ENCODE measurements at places on chromosomes 1 and 21.
A peak's percentile ranks its signal among the peaks of the same experiment; 100 is the strongest.

DNA sequence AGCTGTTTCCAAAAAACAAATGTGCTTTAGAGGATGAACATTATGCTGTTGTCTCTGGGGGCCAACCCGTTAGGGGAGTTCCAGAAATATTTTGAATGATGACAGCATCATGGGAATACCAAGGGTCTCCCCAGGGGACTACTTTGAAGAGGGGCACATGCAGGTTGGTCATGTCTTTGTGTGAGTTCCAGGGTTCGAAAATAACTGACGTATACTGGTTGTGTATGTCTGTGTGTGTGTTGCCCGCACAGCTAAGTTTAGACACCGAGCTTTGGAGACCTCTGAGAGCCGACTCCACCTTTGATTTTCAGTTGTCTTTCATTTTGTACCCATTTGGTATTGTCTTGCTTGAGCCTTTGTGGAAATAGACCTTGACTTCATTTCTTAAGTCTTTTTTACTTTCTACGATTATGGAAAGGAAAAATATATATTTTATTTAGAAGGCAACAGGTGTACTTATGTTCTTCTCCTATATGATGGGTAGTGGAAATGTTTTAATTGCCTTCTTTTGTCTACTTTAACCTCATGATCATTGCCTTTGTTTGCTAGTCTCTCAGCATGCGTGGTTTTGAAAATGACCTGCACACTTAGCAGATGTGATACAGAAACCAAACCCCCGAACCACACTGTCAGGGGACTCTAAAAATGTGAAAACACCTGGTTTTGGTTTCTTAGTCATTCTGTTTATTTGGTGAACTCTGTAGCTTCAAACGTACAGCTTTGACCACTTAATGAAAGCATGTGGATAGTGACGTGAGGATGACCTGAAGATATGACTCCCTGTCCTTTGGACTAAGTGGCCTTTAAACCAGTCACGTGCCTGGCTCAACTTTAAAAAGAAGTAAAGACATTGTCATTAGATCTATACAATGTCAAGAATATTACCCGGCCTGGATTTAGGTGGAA, 56.5 kb downstream of the GALNT2 start:
- peak; percentile 24 for DNase-seq

- DNase-seq = no peak
Observed at GRCh38 chr1:206706806-206707366, 22.2 kb downstream of the MAPKAPK2 start.

- no peak for DNase-seq
Observed at GRCh38 chr21:42430521-42430920, 26.8 kb downstream of the UBASH3A start.

- DNase-seq = no peak
Observed at GRCh38 chr1:245316784-245317183, 162.0 kb downstream of the KIF26B start.

- DNase-seq = no peak
Observed at GRCh38 chr1:217712925-217713597, 81.9 kb downstream of the SPATA17 start.

DNA sequence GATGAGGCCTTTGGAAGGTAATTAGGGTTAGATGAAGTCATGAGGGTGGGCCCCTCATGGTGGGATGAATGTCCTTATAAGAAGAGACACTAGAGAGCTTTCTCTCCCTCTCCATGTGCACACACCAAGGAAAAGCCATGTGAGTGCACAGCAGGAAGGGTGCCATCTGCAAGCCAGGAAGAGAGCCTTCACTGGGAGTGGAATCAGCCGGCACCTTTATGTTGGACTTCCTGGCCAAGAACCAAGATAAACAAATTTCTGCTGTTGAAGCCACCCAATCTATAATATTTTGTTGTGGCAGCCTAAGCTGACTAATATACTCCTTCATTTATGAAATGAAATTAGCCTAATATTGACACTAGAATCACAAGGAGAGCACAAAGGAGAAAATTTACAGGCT, 38.2 kb upstream of the PKP1 start:
- no peak for DNase-seq

DNA sequence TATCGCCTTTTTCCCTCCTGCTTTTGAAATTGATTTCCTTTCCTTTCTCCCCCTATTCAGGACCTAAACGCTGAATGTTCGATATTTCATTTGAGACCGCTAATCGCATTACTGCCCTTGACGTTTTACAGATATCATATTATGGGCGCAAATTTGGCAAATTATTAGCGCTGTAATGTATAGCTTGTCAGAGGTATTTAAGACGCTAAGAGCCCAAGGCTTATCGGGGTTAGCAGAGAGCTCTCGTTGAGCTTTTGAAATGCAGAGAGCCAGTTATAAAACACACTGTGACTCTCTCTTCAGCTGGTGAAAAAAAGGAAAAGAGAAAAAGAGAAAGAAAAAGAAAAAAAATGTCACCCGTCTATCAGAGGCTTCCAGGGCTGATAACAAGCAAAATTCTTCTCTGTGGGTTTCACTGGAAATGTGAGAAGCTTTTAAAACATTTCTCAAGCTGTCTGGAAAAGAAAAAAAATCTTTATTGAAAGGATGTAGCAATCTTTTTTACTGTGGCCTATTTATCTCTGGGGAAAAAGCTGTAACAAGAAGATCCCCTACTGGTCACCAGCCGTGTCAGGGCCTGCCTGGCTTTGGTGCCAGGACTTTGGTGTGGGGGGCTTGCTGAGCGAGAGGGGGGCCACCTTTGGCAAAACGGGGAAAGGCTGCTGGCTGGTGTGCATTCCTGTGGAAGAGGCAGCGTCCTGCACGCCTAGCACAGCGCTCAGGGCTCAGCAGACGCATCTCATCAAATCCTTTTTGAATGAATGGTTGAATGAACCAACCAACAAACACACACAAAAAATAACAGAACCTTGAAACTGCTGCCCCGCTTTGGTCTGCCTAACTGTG, 119.8 kb downstream of the RNF220 start:
- DNase-seq = no peak

DNA sequence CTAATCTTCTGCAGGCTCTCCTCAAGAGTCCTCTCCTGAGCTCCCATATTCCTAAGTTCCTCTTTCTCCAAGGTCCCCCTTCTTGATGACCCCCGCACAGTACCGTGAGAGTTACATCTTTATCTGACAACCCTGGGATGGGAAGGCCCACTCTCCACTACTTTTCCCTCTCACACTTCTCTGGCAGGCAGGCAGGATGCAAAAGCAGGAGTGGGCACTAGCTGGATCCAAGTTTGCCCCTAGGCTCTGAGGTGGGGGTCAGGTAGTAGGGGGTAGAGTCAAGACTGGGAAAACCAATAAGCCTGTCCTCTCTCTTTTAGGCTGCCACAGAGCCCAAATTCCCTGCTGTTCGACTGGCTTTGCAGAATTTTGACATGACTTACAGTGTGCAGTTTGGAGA, 3.9 kb downstream of the NSUN4 start:
- DNase-seq = no peak

DNA sequence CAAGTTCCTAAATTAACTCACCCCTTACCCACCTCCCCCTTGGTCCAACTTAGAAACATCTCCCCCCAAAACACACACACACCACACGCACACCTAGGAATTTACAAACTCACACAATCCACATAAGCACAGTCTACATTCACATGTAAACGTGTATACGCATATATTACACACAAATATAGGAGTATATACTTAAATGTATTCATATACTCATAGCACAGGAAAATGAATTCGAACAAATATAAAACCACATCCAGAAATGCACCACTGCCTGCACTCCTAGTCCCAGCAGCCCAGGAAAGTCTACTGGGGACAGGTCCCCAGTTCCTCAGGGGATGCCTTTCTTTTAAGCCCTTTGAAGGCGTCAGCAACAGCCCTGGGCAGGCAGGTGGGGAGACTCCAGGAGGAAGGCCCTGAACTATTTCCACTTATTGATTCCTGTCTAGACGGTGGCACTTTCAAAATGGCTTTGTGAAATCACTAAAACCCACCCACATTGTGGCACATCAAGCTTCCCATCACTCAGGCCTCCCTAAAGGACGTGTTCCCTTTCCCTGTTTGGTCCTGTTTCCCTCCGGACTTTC, 3.1 kb upstream of the DMBX1 start:
- no peak for DNase-seq

GRCh38 chr1:73868810-73869336, 329.1 kb downstream of the LRRIQ3 start:
- DNase-seq = no peak

- no peak for DNase-seq
Observed at GRCh38 chr1:230814949-230815692, 53.2 kb downstream of the C1orf198 start.

DNA sequence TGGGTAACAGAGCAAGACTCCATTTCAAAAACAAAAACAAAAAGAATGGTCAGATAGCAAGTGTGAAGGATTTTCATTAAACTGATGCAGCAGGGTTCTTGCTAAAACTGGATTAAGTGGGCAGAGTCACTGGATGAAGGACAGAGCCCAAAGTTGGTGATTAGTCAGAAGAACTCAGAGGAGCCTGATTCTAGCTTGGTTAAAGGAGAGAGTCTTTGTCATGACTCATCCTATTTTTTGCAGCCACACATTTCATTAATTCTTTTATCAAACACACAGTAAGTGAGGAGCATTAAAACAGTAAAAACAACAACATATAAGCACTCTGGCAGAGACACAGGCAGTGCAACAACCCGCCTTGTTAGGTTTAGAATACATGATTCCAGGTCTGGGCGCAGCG, 56.0 kb upstream of the EDARADD start:
- DNase-seq = no peak

DNA sequence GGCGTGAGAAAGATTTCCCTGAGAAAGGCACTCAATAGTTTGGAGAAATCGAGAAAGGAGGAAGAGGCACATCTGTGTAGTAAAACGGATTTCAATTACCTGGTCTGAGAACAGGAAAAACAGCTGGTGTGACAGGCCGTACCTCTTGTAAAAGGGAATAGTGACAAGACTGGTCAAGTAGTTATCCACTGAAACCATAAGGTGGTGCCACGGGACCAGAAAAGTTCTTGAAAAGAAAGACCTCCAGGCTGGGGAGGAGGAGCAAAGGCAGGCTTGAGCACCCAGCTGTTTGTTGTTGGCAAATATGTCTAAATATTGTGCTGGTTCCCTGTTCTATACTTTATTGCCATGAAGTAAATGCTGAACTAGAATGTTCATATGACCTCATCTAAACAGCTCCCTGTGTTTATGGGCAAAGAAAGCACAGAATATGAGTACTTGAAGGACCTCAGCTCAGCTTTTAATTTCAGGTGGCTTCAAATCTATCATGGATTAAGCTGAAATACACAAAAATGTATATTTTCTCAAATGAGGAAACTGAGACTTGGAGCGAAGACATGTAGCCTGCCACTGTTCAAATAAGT, 4.0 kb downstream of the HAO2 start:
- no peak for DNase-seq

DNA sequence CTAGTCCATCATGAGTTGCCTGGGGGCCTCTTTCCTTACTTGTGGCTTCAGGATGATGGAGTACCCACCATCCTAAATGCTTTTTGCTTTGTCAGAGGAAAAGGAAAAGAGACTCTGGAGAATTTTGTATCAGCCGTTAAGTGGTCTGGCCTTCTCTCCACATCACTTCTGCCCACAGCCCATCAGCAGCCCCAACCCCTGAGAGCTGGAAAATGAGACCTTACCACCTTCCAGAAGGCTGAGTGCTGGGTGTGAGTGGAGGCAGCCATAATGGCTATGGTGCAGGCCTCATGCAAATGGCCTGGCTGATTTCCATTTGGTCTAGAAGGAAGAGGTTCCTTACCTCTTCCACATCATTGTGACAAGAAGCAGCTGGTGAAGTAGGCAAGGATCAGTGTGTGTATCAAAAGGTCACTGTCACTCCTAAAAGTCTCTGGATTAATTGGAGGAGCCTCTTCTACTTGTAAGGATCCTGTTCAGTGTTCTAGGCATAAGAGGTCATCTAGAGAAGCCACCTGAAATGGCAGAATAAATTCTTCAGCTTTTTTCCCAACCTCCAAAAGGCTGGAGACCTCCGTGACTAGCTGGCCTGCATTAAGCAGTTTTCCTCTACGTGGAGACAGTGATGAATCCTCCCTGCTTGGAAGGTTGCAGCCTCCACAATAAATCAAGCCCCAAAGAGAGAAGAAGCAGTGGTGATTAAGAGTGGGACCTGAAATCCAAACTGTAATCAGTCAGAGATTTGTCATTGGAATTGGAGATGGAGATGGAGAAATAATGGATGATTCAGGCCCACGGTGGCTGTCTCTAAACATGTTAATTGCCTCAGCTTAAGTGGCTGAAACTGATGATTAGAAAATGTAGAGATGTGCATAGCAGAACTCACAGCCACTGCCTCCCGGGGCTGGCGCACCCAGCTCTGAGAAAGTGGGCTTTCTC, 111.5 kb downstream of the CNIH3 start:
- no peak for DNase-seq

Measured in NK-92 treated with Interleukin-12 subunit alpha and Interleukin-12 subunit beta, amount 100 ng/mL, for 24 hours (cell line).